ENCODE measurements at places on chromosomes 4 and X.

- peak; percentile 96 for DNase-seq
Observed at GRCh38 chr4:30821859-30822612, 101.9 kb downstream of the PCDH7 start.

DNA sequence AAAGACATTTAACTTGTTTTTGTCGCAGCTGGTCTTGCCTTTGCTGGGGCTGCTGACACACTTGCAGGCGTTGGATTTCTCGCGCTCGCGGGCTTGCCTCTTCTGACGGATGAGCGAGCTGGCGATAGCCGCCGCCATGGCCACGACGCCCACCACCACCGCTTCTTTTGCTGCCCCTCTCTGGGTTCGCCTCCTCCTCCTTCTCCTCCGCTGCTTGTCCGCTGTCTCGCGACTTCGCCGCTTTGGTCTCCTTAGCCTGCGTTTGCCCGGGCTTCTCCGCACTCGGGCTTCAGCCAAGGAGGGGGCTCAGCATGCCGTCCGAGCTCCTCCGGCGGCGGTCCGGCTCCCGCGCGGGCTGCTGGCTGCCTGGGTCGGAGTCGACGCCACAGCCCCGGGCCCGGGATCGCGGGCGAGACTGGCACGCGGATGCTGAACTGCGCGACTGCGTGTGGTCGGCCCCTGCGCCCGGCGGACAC, 613 bp downstream of the FGF13 start:
- DNase-seq = no peak

DNA sequence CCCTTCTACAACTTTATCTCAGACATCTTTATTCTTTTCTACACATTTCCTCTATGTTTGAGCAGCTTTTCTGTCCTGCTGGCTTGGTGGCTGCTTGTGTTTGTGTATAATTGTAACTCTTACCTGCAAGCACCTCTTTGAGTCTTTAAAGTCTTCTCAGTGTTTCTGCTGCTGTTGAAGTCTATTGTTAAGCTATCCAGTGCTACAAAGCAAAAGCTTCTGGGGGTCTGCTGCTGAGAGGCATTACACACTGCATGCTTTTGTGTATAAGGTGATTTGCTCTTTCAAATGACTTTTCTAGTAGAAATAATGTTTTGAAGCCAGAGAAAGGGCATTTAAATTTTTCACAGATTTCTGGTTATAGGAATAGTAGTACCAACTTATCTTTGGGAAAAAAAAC, 241.8 kb downstream of the DTHD1 start:
- no peak for DNase-seq

GRCh38 chr4:22003878-22004277, 55.3 kb upstream of the KCNIP4 start:
- no peak for DNase-seq

GRCh38 chr4:7169134-7169533, 23.2 kb upstream of the SORCS2 start:
- no peak for DNase-seq

DNA sequence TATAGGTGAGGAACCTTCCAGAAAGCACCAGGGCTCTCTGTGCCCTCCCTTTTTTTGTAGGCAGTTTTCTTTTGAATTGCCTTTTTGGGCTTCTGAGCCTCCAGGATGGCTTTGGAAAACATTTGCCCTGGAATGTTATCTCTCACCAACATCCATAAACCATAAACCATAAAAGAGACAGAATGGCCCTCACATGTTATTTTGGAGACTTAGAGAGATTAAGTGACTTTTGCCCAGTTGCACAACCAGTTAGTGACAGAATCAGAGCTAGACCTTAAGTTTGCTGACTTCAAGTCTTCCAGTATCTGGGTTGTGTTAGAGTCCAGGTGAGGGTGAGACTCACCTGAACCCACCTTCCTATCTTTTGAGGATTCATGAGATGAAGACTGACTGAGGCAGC, 153.0 kb upstream of the STX18 start:
- DNase-seq = no peak

DNA sequence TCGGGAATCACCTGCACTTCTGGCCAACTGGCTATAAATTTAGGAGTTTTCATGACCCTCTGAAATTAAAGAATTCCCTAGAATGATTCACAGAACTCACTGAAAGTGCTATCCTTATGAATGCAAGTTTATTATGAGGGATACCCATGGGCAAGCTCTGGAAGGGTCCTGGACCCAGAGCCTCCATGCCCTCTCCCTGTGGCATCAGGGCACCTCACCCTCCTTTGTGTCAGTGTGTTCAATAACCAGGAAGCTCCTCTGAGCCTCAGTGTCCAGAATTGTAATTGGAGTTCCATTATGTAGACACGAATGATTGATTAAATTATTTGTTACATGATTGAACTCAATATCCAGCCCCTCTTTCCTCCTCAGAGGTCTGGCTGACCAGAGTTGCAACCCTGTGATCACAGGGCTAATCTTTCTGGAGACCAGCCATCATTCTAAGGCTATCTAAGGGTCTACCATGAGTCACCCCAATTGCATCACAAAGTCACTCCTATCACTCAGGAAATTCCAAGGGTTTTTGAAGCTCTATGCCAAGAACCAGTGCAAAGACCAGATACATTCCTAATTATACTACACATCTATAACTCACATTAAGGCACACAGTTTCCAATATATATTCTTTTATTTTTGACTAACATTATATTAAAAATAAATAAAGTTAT, 8.9 kb downstream of the ANXA3 start:
- DNase-seq = peak; percentile 95

- no peak for DNase-seq
Observed at GRCh38 chr4:158786955-158787354, 18.1 kb downstream of the FNIP2 start.

DNA sequence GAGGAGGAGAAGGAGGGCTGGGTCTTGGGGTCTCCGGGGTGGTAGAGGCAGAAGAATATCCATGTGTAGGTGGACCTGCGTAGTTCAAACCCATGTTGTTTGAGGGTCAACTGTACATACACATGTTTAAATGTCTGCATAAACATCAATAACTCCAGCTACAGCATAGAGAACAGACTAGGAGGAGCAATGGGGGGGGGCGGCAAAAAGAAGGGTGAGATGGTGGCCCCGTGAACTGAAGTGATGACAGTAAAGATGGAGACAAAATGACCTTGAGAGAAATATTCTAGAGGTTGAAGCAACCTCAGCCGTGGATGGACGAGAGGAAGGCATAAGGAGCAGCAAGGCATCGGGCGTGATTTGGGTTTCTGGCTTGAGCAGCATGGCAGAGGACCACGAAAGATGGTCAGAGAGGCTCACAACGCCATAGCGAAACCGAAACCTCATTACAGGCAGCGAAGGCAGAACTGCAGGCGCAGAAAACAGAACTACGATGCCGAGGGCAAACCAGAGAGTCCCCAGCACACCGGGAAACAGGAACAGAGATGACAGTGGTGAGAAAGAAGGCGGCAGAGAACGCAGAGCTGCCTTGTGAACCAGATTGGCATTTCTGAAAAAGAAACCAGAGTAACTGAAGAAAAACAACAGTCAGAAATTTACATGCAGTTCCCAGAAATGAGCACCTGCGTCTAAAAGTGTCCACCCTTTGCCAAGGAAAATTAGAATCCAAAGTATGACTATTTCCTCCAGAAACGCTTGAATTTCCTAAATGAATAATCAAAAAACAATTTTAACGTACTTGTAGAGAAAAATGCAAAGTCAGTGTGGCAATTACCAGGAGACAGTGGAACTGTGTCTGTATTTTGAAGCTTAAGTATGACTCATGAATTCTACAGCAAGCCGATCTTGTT, 50.3 kb upstream of the ENPP6 start:
- peak; percentile 94 for DNase-seq

DNA sequence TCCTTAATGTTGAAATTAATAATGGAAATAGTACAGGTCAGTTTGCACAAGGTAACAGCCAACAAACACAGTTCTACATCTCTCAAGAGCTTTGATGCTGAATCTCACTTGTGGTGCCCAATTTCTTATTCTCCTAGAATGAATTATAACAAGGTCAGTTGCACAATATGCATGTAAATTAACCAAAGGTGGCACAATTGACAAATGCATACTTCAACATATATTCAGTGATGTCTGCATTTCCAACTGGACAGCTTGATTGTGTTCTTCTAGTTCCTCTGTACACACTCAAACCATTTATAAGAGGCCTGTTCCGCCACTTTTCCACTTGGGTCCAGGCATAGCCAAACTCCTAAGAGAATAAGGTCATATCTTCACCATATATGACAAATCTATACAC, 210.3 kb upstream of the EPHA5 start:
- peak; percentile 0 for DNase-seq

GRCh38 chr4:89140168-89140759, 28.9 kb downstream of the TIGD2 start:
- no peak for DNase-seq

DNA sequence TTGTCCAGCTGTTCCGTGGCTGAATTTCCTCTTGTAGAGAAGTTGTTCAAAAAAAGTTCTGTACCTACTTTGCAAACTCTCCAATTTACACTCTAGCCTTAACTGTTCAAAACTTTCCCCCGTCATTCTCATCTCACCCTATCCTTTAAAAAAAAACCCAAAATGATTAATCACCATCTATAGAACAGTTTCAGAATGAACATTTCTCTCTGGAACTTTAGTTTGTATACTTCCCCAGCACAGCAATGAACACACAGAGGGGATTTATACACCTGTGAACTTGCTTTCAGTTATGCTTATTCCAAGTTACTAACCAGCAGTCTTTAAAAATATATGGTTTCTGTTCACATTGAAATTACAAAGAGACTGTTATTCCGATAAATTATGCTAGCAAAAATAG, 1.2 kb downstream of the GEMIN8 start:
- no peak for DNase-seq

DNA sequence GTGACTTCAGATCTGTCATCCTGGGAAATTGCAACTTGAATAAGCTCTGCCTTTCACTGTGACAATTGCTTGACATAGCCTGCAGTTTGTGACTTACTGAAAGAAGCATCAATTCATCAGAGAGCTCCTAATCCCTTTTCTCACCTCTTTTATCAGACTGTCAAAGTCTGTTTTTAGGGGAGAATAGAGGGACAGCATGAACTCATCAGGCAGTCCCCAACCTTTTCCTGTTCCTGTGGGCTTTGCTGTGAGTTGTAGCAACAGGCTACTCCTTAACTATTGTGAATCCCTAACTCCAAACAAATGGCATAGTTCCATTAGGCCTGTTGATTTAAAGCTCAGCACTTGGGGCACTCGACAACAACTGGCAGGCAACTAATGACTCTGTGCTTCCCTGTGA, 64.9 kb downstream of the DOCK11 start:
- DNase-seq = no peak

DNA sequence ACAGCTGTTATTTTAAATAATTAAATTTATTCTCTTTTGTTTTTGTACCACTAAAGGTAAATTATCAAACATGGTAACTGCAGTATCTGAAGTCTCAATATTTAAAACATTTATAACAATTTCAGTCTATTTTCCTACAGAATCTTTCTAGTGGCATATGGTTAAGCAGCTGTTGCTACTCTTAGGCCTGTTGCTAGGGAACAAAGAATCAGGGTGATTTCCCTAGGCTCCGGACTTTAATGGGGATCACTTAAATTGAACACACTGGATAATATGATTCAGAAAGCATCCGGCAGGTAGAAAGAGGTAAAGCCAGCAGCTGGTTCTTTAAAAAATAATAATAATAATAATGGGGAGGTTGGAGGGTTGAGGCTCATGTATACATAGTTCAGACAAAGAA, 17.6 kb downstream of the FBXO8 start:
- DNase-seq = no peak

- no peak for DNase-seq
Observed at GRCh38 chr4:105206214-105206613, 59.5 kb downstream of the TET2 start.

DNA sequence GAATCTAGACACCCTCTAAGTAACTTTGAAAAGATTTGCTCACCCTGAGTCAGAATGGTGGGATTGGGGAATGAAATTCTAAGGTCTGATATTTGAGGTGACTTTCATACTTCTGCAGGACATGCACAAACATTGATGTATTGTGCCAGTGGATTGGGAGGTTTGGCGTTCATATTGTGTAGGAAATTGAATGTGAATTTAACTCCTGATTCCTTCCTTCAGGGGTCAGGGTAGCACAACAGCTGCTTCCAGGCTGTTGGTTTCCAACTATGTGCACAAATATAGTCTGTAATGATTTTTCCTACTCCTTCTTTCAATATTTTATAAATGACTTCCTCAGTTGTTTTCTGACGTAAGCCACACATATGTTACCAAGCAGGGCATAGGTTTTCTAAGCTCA, 3.1 kb downstream of the IL1RAPL1 start:
- peak; percentile 42 for DNase-seq

DNA sequence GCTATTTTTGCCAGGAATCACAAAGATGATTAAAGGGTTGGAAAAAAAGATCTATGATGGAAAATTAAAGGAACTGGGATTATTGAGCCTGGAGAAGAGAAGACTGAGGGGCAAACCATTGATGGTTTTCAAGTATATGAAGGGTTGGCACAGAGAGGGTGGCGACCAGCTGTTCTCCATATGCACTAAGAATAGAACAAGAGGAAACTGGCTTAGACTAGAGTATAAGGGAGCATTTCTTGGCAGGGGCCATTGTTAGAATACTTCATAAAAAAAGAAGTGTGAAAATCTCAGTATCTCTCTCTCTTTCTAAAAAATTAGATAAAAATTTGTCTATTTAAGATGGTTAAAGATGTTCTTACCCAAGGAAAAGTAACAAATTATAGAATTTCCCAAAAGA, 75.1 kb downstream of the NPNT start:
- no peak for DNase-seq

DNA sequence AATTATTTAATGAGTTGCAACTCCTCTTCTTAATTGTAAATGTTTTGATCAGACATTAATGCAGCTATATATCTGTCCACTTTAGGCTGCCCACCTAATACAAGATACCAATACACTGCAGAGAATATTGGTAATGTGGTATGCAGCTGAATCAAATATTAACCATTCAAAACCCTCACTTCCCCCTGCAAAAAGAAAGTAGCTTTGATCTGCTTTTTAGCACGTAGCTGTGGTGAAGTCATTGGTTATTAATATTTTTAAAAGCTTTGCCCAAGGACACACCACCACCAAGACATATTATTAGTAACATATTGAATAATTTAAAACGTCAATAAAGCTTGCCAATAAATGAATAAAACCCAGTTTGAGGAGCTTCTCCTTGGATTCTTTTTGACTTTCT, 28.6 kb upstream of the CYP2U1 start:
- DNase-seq = no peak

DNA sequence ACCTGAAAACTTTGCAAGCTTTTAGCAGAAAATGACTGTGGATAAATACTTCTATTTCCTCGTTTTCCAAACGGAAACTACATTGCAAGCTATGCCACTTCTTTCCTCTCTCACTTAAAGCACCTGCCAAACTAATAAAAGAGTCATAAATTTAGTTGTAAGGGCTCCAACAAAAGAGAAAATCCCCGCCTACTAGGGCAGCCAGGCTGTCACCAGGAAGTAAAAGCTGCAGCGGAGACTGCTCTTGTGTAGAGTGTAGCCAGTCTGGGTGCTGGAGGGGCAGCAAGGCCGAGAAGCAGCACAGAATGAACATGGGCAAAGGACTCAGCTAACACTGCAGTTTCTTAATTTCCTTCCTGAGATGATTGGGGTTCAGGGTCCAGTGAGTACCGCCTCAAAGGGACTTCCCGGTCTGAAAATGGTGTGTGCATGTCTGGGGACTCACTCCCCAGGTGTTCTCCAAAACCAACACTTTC, 89.3 kb upstream of the MAML3 start:
- DNase-seq = no peak

- DNase-seq = peak; percentile 76
Observed at GRCh38 chr4:176185051-176185450, 10.3 kb downstream of the SPATA4 start.

- DNase-seq = peak; percentile 85
Observed at GRCh38 chr4:39255266-39255665, 72.9 kb downstream of the WDR19 start.

- DNase-seq = peak; percentile 43
Observed at GRCh38 chr4:101211146-101211553, 136.2 kb downstream of the PPP3CA start.
